Activated CD4-positive, alpha-beta memory T cell treated with anti-CD3 and anti-CD28 coated beads, Interleukin-2, amount 10 ng/mL, durations not matched to agents 7 days and 5 days (primary cell): ENCODE measurements at places on chromosomes 7 and 10.

DNA sequence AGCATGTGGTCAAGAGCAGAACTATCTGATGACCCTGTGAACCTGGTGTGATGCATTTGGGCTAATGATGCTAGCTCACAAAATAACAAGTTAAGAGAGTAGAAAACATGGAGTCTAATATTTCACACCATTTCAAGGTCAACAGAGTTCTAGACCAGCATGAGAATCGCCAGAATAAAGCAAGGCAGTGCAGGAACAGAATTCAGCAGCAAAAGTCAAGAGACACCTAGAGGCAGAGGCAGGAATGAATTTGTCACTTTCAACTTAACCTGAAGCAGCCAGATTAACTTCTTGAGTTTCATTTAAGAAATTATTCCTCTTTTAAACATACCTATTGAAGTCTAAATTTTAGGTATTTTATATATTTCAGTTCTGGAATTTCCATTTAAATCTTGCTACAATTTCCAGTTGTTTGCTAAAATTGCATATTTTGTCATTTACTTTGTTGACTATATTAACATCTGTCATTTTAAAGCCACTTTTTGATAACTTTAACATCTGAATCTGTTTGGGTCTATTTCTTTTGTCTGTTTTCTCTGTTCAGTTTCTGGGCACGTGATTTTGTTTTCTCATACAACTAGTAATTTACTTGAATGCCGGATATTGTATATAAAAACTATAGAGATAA, 44.2 kb upstream of the PRSS58 start:
- no peak for DNase-seq

DNA sequence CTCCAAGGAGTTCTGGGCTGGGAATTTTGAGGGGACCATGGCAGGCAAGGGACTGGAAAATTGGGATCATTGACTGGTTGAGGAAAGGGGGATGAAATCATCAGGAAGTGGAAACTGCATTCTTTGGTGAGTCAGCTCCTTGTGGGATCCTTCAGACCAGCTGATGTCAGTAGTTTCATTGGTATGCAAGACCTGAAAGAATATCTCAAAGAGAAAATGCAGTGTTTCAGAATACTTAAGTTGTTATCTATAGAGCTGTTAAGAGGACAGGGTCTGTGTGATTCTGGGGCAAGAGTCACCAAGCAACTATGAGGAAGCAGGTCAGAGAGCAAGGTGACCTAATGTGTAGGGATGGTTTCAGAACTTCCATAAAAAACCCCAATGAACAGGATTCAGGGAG, 595.9 kb upstream of the AUTS2 start:
- no peak for DNase-seq

GRCh38 chr7:491292-491957, 28.2 kb downstream of the PDGFA start:
- no peak for DNase-seq

- no peak for DNase-seq
These were observed 125.8 kb downstream of the DOCK4 start for GRCh38 chr7:112080441-112080840.

DNA sequence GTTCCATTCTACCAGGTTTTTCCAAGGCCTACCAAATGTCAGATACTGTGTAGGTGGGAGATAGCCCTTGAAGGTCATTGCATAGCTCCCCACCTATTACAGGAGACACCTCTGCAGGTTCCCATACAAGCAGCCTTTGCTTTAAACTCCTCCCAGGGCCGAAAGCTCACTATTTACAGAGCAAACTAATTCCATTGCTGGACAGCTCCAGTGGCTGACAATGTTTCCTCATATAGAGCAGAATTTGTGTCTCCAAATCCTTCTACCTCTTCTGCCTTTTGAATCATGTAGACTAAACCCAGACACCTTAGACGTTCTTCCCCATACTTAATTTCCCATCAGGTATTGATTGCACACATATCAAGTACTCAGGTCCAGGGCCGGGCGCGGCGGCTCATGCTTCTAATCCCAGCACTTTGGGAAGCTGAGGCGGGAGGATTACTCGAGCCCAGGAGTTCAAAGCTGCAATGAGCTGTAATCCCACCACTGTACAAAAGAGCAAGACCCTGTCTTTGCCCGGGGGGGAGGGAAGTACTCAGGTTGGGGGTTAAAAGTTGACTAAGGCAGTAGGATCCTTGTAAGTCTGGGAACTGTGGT, 2.1 kb downstream of the CNNM1 start:
- DNase-seq = no peak

- DNase-seq = no peak
These were observed 36.5 kb downstream of the DPCD start for GRCh38 chr10:101624526-101625102.

DNA sequence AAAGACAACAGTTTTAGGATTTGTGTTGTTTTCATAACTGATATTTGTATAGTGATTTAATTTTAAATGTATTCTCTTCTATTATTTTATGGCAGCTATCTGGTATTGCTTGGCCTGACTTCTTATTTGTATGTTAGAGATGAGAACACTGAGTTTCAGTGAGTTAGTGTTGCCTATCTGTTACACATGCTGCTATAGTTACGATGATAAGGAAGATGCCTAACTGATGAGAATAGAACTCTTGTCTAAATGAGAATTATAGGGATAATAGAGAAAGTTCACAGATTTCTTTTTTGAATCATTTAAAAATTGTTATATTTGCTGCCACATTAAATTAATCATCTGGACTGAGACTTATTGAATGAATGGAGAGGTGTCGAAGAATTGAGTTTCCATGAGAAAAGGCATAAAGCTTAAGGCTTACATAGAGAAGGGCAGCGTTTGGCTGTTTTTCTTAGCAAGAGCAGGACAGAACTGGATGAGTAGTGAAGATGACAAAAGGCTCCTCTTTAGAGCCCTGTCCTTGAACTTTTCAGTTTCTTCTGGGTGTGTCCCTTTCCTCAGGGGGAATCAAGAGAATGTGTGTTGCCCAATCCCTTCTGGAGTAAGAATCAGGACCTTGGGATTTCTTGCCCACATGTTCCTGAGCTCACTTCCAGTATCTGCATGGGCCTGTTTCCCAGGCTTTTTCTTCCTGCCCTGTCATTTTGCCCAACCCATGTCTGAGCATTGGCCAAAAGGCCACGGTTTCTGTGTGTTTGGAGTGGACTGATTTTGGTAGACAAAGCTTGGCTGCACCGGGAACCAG, 195.6 kb upstream of the CSTF2T start:
- DNase-seq = no peak

- peak; percentile 35 for DNase-seq
These were observed 128.4 kb upstream of the BTBD16 start for GRCh38 chr10:122142641-122143237.

GRCh38 chr10:6395606-6396005, 184.5 kb downstream of the PRKCQ start:
- no peak for DNase-seq

- no peak for DNase-seq
These were observed 403.1 kb downstream of the ADRA2A start for GRCh38 chr10:111479966-111480365.

DNA sequence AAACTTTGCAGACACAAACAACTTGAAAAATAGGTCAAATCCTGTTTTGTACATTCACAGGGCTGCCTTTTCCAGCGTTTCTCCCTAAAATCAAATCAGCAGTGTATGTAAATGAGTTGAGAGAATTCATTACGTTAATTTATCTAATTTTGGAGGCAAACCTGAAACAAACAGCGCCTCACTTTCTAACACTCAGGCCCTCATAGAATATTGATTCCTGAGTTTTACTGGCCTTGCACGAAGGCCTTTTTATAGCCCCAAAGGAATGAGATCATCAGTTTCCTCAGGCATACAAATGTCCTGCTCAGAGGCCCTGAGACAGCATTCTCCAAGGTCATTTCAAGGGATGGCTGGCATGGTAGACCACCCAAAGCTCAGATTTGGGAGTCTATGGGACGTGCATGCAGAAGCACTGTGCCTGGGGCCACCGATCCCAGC, 131.7 kb upstream of the CHST15 start:
- DNase-seq = no peak

DNA sequence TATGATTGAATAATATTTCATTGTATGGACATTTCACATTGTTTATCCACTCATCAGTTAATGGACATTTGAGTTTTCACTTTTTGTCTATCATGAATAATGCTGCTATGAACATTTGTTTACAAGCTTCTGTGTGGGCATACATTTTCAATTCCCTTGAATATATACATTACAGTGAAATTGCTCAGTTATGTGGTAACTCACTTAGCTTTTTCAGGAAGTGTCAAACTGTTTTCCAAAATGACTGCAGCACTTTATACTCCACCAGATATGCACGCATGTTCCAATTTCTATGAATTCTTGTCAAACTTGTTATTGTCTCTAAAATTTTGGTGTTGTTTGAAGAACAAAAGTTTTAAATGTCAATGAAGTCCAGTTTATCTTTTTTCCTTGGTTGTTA, 401.2 kb downstream of the THSD7A start:
- DNase-seq = no peak

GRCh38 chr7:20264623-20265022, 47.4 kb upstream of the MACC1 start:
- no peak for DNase-seq

DNA sequence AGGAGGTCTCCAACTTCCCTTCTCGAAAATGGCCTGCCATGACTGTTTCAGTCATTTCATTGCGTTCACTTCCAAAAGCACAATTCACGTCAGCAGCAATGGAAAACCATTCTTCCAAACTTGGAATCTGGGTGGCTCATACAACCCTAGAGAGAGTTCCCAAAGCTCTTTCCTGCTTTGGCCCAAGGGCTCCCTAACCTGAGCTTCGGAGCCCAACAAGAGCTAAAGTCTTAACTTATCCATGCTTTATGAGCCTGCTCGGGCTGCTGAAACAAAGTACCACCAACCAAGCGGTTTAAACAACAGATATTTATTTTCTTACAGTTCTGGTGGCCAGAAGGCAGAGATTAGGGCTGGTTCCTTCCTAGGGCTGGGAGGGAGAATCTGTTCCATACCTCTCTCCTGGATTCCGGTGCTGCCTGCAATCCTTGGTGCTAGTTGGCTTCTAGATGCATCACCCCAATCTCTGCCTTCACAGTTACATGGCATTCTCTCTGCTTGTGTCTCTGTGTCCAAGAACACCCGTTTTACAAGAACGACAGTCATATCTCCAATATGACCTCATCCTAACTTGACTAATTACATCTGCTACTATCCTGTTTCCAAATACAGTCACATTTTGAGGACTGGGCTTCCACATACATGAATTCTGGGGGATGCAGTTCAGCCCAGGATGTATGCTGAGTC, 33.5 kb downstream of the CAMK2B start:
- DNase-seq = peak; percentile 9

- DNase-seq = no peak
These were observed 96.3 kb downstream of the HIF1AN start for GRCh38 chr10:100632027-100632426.

- DNase-seq = no peak
These were observed 82.6 kb upstream of the AOAH start for GRCh38 chr7:36806891-36807290.

- no peak for DNase-seq
These were observed 23.8 kb downstream of the CHST15 start for GRCh38 chr10:124069341-124070264.

GRCh38 chr7:149642589-149642988, 130.8 kb downstream of the ZNF467 start:
- DNase-seq = no peak

GRCh38 chr7:77982926-77983550, 184.5 kb downstream of the PHTF2 start:
- DNase-seq = peak; percentile 57

GRCh38 chr7:137628216-137628615, 218.6 kb downstream of the DGKI start:
- DNase-seq = no peak

DNA sequence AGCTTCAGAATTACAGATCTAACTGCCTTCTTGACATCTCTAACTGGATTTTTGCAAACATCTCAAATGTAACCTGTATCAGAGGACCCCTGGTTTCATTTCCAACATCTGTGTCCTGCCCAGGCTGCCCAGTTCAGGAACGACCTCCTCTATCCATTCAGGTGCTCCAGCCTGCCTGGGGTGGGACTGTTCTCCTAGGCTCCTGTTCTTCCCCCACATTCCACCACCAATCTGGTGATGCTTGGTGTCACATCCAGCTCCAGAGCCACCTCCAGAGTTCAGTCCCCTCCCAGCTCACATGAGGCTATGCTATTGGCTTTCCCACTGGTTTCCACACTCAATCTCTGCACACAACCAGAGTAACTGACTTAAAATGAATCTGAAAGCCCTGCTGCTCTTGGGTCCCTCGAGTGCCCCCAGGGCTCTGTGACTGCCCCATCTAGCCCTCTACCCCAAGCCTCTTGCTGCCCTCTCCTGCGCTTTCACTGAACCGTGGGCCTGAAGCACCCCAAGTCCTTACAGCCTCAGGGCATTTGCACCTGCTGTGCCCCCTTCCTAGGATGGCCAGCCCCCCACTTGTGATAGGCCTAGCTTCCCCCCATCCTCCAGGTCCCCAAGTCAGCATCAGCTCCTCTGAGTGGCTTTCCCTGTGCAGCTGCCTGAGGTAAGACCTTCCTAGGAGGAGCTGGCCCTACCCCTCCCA, 46.1 kb downstream of the PPIF start:
- DNase-seq = no peak

DNA sequence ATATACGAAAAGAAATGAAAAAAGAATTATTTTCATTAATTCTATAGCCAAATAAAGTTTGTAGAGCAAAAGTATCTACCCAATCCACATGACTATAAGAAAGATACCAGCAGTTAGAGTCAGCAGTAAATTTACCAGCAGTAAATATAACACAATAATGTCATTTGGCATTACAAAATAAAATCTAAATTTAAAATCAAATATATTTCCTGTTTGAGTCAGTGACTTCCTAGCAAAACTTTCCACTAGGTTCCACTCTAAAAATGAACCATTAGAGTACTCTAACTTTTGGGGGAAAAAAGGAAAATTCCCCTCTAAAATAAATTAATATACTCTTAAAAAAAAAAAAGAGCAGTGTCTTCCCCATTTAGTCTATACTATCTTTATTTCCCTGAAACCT, 144.8 kb downstream of the CPEB3 start:
- no peak for DNase-seq

DNA sequence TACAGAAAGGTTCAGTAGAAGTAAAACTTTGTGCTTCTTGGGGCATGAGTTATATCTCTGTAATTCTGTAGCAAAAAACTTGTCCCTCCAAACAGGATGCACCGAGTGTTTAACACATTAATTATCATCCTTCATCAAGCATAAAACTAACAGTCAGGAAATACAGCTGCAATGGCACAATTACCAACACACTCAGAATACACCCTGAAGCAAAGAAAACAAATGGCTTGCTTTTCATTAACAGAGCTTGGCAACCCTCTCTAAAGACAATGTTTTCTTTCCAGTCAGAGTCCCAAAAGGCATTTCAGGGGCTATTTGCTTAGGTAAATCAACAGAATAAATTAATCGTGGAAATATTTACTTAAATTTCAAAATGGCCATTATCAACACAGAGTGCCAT, 107.7 kb downstream of the ICA1 start:
- DNase-seq = no peak

- DNase-seq = no peak
These were observed 46.7 kb upstream of the RBM33 start for GRCh38 chr7:155597753-155598140.

DNA sequence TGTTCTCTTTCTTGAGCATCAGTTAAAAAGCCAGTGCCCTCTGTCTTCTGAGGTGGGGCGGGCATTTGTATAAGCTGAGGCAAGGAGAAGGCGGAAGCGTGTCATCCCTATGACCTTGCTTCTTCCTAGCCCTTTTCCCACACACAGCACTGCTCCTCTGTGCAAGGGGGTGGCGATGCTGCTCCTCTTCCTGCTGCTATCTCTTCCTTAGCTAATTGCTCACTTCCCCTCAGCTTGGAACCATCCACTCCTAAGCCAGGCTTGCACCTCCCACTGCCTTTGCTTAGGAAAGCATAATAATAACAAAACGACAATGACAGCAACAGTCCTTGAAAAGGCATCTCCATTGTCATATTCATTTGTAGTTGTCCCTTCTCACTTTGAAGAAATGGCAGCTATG, 366.9 kb downstream of the PHTF2 start:
- DNase-seq = no peak
